8988T (cell line): ENCODE measurements at places on chromosomes 12 and 14.
A peak's percentile ranks its signal among the peaks of the same experiment; 100 is the strongest.

- no peak for DNase-seq
Observed at GRCh38 chr12:11749943-11750690, 100.6 kb downstream of the ETV6 start.

- no peak for DNase-seq
Observed at GRCh38 chr12:33438851-33439586, 600 bp downstream of the SYT10 start.

DNA sequence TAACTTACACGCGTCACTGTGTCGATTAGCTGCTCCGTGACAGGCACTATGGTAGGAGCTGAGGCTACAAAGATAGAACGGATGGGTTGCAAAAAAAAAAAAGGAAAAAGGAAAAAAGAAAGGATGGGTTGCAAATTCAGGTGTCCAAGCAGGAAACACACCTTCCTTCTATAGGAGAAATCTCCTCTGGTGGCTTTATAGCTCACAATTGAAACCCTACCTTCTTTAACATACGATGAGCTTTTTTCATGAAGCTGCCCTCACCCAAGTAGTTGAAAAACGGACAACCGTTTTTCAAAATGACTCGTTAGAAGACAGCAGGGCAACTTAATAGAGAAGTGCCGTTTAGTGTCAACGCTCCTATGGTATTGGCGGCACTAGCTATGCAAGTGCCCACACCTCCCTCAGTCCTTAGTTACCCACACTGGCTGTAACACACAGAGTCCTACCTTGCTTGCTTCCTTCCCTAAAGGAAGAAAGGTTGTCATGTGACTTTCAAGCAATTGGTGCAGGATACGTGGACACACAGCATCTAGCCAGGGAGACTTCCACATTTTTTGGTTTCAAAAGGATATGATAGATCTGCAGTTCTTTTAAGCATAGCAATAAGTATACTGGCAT, 682 bp upstream of the TRIP11 start:
- DNase-seq: peak; percentile 17

- no peak for DNase-seq
Observed at GRCh38 chr14:104107101-104107581, 21.6 kb downstream of the ASPG start.

- DNase-seq: no peak
Observed at GRCh38 chr14:57875296-57875695, 9.4 kb upstream of the SLC35F4 start.

DNA sequence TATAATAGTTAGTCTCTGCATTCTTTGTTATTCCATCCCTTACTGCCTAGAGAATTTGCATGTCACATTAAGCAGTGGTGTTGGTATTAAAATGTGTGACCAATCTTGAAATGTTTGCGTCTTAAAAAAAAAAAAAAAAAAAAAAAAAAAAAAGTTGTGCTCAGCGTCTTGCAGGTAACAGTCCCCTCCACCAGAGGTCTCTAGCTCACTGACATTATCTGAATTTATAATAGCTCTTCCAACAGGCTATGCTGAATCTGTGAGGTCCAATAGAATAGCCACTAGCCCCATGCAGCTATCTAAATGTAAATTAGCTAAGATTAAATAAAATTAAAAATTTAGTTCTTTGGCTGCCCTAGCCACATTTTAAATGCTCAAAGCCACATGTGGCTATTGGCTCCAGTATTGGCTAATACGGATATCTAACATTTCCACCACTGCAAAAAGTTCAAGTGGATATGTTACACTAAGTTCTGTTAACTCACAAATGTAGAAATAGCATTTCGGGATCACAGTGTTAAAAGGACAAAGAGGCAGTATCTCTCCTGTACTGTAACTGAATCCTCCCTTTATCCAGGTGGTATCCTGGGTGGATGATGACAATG, 28.7 kb downstream of the NKX2-8 start:
- no peak for DNase-seq

DNA sequence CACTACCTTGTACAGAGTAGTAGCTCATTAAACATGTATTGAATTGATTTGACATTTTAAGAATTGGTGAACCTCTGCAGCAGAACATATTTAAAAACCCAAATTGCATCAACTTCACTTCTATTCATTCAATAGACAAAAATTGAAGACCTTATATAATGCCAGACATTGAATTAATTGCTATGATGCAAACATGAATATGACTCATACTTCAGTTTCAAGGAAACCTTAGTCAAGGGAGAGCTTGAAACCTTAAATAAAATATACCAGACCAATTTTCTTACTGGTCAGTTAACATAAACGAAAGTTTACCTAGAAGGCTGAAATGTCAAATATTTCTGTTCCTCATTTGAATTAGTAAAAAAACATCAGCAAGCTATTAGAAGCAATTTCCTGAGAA, 5.0 kb upstream of the MGAT4C start:
- DNase-seq: no peak

DNA sequence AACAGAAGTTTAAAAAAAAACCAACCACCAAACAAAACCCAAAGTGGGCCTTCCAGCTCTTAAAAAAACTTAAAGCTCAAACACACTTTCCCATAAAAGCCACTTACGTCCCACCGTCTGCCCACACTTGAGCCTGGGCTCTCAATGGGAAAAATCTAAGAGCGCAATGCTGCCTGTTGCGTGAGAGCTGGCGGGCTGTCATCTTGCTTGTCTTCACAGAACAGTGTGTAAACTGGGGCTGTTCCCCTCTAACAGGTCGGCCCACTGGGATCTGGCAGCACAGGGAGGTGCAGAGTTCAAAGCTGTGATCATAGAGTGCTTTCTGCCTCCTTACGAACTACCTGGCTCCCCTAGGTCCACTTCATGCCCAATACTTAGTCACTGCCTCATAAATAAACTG, 80.0 kb downstream of the DICER1 start:
- DNase-seq: no peak

- no peak for DNase-seq
Observed at GRCh38 chr14:33682760-33683159, 268.1 kb downstream of the EGLN3 start.

DNA sequence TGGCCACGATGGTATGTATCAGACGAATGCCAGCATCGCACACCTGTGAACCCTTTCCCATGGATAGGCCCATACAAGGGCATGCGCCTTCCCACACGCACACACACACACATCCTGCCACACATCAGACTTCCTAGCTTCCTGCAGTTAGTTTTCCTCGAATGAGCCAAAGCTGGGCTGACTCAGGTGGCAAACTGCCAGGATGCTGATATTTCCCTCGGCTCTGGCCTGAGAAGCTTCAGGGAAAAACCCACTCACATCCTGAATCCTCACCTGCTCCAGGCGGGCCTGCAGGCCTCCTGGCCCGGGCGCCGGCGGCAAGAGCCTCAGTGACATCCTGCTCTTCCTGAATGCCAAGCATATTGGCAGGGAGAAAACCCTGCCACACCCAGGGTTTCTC, 22.4 kb downstream of the CALM1 start:
- DNase-seq: peak; percentile 28

DNA sequence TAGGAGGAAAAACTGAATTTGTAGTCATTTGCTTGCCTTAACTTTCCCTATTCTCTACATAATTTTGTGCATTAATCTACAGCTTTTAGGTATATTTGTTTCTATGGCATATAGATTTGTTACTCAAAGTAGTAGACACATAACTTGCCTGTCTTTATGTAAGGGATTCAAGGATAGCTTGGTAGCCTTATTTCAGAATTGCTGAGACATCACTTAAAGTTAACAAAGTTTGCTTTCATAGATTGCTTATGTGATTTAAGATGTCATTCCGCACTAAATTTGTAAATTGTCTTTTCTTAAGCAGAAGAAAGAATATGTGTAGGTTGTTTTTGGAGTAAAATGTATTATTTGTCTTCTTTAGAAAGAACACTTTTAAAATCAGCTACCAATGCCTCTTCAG, 477.7 kb upstream of the NOVA1 start:
- DNase-seq: no peak

- DNase-seq: no peak
Observed at GRCh38 chr12:70830221-70831061, 90.1 kb downstream of the PTPRR start.

- DNase-seq: no peak
Observed at GRCh38 chr14:89640141-89640540, 223.1 kb upstream of the FOXN3 start.

- DNase-seq: no peak
Observed at GRCh38 chr14:64112867-64113678, 181.1 kb downstream of the ESR2 start.

DNA sequence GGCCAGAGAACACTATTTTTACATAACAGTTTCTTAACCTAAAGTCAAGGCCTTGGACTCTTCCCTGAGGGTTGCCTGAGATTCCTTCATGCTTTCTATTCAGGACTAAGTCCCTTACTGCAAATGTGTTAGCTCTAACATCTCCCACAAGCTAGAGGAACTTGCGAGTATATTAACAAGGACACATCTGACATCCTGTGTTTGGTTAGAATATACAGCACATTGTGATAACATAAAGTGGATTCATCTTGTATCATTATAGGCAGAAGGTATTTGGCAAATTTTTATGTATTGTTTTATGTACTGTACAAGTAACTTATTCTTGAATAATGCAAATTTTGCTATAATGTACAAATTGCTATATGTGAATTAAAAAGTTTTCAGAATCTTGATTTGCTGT, 45.5 kb downstream of the SH2B3 start:
- no peak for DNase-seq

DNA sequence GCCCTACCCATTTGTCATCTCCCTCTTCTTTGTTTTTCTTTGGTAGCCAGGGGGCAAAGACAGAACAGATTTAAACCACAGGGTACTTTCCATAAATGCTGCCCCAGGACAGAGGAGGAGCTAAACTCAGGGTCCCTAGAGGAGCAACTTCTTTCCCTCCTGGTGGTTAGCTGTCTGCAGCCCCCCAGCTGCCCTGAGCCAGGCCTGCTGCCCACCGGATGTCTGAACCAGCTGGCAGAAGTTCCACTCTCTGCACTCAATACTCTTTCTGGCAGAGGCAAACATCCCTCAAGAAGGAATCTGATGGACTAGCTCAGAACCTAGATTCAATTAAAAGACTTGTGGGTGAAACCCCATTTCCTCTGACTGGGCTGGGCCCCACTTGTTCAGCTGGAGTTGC, 10.7 kb downstream of the VDR start:
- DNase-seq: no peak

DNA sequence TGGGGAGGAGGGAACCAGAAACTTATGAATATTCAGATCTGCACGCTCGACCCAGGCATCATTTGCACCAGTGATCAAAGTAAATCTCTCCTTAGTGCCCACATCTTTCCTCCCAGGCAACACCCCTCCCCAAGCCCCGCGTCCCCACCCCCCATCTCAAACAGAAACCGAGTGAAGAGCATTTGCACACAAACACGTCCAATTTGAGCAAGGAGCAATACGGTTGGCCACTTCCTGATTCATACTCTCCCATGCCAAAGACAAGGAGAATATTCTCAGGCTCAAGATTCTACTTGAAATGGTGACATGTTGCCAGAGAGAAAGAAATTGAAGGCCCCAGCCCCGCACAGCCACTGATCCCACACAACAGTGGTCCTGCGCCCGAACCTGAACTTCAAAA, 7.1 kb downstream of the FOXN3 start:
- DNase-seq: no peak

DNA sequence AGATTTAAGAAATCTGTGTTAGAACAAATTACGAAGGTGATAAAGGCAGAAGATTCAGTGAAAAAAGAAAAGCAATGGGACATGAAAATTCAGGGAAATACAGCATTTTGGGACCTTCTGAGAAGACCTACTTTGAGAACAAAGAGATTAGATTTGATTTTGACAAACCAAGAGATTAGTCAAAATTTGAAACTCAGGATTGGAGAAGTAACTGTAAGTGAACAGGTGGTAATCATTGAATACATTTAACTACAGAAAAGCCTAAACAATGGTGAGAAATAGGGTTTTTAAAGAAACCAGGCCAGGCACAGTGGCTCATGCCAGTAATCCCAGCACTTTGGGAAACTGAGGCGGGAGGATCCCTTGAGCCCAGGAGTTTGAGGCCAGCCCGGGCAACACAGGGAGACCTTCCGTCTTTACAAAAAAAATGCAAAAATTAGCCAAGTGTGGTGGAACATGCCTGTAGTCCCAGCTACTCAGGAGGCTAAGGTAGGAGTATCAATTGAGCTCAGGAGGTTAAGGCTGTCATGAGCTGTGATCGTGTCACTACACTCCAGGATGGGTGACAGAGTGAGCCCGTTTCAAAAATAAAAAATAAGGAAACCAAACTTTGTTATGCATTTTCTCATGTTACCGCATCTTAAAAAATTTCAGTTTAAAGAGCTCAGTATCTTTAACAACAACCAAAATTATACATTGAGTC, 8.9 kb upstream of the SAV1 start:
- DNase-seq: no peak

GRCh38 chr14:76814726-76815645, 2.3 kb upstream of the ANGEL1 start:
- DNase-seq: no peak

DNA sequence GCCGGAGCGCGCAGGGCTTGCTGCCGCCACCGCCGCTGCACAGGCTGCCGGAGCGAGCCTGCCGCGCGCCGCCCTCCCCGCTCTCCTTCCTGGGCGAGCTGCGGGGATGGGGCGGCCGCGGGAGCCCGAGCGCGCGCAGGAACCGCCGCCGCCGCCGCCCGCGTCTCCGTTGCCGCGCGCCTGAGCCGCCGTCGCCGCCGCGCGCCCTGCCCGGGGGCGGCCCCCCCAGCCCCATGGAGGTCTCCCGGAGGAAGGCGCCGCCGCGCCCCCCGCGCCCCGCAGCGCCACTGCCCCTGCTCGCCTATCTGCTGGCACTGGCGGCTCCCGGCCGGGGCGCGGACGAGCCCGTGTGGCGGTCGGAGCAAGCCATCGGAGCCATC, 352 bp downstream of the PLXNC1 start:
- no peak for DNase-seq

- no peak for DNase-seq
Observed at GRCh38 chr14:58270628-58271027, 26.0 kb downstream of the PSMA3 start.

GRCh38 chr14:71471634-71472355, 460.4 kb upstream of the RGS6 start:
- no peak for DNase-seq

- DNase-seq: no peak
Observed at GRCh38 chr14:93137864-93138263, 22.1 kb upstream of the ITPK1 start.

- DNase-seq: peak; percentile 66
Observed at GRCh38 chr14:92613008-92613658, 99.6 kb downstream of the RIN3 start.

GRCh38 chr12:65608319-65608916, 215.9 kb upstream of the HMGA2 start:
- DNase-seq: no peak

DNA sequence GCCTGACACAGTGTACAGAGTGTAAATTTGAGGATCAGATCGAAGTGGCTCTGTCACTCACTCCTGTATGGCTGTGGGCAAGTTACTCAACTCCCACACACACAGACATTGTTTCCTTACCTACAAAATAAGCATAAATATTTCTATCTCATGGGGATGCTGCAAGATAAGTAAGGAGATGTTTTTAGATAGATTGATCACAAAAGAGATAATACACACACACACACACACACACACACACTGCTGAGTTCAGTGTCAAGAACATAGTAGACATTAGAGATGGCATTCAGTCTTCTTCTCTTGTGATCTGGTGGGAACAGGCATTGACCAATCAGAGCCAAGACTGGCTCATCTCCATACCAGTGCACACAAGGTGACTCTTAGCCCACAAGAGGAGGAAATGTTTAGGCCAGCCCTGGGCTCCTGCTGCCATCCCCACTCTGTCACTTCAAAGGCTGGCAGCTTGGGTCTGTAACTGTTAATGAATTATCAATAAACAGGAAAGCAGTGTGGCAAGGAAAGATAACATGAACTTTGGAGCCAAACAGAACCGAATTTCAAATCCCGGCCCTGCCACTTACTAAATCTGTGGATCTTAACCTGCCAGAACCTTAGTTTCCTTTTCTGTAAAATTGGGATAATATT, 3.4 kb upstream of the RNASE8 start:
- no peak for DNase-seq
